Parietal lobe (tissue), 2 donors: ENCODE measurements at places on chromosomes 7 and 10. TPM values are rescaled to one million over a fixed set of nuclear protein-coding genes. Genes with fewer than 3 reads are reported as not detected.

The DKK1 gene
- total RNA-seq: 2.5 TPM

The ZC3HAV1L gene
- 16.0 TPM for total RNA-seq

The CUTC gene
- 17.5 TPM for total RNA-seq

The VSTM4 gene
- total RNA-seq: 2.2 TPM

The ZNF727 gene
- 3.8 TPM for total RNA-seq

The UCN3 gene
- not detected for total RNA-seq

The TYSND1 gene
- 11.6 TPM for total RNA-seq

The TRPV5 gene
- 0.31 TPM for total RNA-seq

The LRRN3 gene
- 117 TPM for total RNA-seq

The WNT8B gene
- total RNA-seq: 0.31 TPM

The CPA4 gene
- not detected for total RNA-seq
